ENCODE measurements at places on chromosomes 13 and 19.

DNA sequence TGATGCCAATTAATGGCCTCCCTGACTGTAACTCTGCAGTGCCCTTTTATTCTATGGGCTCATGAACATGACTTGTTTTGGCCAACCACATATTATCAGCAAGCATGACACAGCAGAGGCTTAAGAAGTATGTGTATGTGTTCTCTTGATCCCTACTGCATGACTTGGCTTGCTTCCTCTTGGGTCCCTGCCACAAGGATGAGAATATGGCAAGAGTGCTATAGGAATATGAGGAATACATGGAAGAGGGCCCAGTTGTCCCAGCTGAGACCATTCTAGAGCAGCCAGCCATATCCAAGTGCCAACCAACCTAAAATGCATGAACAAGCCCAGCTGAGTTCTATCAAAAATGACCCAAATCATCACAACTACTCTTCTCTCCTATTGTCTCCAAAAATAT lies 576.7 kb upstream of the PCDH9 start:
- no peak for DNase-seq

GRCh38 chr19:28960986-28961705 lies 251.8 kb downstream of the UQCRFS1 start:
- no peak for DNase-seq

DNA sequence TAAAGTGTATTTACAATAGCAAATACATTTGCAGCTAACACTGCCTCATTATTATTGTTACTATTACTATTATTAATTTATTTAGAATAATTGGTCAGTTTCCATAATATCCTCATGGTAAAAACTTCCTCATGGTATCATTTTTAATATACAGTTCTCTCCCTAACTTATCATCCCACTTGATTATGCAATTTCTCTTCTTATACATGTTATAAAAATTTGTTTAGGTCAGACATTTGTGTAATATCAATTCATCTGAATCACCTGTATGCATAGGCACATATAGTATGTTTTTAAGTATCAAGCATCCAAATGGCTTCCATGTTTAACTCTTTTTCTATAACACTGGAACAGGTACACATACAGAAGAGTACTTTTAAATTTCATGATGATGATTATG lies 210.8 kb upstream of the STARD13 start:
- DNase-seq, result no peak

GRCh38 chr19:32638625-32639024 lies 36.4 kb downstream of the ANKRD27 start:
- no peak for DNase-seq

DNA sequence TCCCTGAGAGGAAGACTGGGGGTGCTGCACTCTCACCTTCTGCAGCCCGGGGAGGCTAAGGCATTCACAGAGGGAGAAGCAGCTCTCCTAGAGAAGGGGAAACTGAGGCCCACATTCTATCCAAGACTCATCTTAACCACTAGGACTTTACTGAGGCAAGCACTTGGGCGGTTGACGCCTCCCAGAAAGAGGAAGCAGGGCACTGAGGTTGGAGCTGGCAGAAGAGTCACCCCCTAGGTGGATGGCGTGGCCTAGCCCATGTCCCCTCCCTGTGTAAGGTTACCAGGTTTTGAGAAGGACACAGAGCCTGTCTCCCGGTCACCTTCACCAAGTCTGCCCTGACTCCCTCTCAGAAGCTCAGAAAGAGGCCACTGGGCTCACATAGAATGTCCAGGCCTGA lies 2.7 kb downstream of the S1PR2 start:
- DNase-seq, result no peak

- no peak for DNase-seq
Measured at GRCh38 chr19:23800271-23800670, 41.6 kb upstream of the ZNF681 start.

GRCh38 chr13:107669391-107669993 lies 545.8 kb downstream of the LIG4 start:
- DNase-seq, result no peak

DNA sequence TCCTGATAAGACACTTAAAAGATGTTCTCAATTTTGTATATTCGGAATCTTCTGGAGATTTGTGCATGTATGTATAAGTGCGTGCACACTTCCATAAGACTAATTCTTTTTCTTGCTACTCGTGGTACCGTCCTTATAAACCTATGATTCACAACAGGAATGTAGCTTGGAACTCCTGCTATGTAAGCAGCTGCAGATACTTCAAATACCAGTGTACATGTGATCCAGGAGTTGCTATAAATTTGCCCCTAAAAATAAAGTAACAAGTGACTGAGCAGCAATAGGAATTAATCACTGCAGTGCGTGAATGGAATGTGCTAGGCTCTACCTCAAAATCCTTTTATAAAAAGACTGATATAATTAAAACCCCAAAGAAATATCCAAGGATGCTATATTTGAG lies 214.9 kb downstream of the KLF5 start:
- DNase-seq, result no peak

DNA sequence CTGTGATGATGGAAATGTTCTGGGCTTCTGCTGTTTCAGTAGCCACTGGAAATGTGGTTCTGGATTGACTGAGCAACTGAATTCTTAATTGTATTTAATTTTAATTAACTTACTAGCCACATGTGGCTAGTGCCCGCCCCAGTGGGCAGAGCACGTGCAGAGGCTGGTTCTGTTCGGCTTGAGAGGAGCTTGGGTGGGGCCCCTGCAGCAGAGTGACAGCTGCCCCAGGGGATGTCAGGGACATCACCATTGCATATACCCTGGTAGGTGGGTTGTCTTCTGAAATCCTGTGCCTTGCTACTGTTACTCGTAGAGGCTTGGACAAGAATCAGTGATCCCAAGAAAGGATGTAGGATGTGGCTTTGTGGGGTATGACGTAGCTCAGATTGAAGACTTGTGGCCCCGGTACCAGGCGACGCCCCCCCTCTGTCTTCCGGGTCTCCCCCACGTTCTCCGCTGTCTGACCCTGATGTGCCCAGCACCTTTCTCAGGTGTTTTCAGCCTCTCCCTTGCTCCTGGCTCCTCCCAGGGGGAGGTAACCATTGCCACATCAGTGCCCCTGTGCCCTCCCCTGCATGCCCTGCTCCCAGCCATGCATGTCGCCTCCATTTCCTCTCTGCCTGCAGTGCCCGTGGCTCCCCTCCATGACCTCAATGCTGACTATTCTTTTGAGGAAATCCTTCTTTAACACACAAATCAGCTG lies 102.6 kb upstream of the RNF113B start:
- DNase-seq, result no peak

GRCh38 chr13:46529216-46529919 lies 23.6 kb upstream of the LRCH1 start:
- no peak for DNase-seq

DNA sequence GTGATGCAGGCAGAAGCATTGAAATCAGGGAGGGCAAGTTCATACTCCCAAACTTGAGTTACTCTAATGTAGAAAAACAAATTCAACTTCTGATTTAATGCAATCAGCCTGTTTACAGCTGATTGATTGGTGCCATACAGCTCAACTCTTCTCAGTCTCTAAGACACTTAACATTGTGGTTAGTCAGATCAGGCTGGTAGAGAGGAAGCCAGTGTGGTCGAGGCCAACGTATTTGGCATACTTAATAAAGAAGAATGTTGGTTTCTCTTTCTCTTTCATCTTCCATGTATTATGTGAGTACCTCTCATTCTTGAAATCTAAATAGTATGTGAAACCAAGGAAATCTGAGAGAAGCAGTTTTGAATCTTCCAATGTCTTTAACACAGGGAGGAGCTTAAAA lies 255.0 kb upstream of the SLITRK1 start:
- DNase-seq, result no peak

GRCh38 chr13:112062571-112063570 lies 4.1 kb upstream of the SOX1 start:
- DNase-seq, result no peak

DNA sequence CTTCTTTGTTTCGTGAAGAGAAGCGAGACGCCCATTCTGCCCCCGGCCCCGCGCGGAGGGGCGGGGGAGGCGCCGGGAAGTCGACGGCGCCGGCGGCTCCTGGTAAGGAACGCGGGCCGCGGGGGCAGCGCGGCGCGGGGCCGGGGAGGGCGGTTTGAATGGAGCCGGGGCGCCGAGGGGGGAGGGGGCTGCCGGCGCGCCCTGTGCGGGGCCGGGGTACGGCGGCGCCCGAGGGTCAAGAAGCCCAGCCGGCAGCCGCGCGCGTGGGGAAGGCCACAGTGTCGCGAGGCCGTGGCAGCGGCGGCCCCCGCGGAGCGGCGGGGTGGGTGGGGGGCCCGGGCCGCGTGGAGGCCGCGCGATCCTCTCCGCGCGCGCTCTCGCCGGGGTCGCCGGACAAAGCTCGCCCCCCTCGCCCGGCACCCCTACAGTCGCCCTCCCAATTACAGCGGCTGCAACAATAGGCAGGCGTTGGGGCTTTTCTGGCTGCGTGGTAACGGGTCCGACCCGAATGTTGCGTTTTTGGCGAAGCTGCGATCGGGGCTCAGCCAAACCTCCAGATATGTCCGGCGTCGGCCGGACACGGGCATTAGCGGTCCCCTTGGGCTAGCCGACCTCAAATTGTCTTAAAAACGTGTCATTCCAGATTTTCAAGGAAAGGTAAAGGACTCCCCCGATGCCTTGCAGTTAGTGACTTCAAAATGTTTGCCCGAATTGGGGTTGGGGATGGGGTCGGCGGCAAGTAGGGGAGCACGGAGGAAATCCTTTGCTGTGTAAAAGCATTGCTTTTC lies 437 bp downstream of the SMARCA4 start:
- DNase-seq, result peak; percentile 34

DNA sequence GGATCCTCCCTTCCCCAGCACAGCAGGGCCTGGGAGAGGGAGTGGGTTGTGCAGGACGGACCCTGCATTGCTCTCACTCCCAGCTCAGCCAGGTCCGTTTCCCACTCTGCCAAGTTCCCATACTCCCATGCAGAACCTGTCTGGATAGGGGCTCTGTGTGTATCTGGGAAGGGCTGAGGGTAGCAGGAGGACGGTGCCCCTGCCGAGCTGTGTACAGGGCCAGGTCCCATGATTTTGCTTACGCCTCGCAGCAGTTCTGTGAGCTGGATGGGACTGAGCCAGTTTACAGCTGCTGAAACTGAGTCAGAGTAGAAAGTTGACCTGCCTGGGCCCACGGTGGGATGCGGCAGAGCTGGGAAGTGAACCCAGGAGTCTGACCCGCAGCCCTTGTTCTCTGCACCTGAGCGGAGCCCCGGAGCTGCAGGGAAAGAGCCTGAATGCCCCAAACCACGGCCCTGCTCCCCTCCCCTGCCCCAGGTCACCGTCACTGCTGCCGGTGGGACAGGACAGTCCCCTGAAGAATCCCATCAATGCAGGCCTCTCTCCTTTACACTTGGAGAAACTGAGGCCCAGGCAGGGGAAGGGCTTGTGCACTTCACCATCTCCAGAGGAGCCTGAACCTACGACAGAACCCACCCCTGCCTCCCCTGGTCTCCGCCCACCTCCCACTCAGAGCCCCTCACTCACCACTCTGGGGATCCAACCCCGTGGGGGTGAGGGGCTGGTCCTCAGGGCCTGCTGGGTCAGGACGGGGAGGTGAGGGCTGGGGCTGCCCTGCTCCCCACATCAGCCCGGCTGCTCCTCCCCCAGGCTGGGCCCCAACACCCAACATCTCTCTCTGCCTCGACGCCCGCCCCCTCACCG lies 3.5 kb downstream of the LILRB5 start:
- DNase-seq, result no peak

- no peak for DNase-seq
Measured at GRCh38 chr13:73717632-73718031, 416.6 kb downstream of the KLF12 start.

GRCh38 chr13:24671386-24672113 lies 8.7 kb upstream of the ATP12A start:
- no peak for DNase-seq

- peak; percentile 66 for DNase-seq
Measured at GRCh38 chr13:44575741-44576350, at the start of gene TSC22D1. TSC22D1 (minus strand) TSS chr13:44576330; CDS start chr13:44576074, 256 bp downstream.

GRCh38 chr19:1081301-1082164 lies 13.6 kb downstream of the POLR2E start:
- DNase-seq, result no peak

GRCh38 chr13:67619351-67619994 lies 389.3 kb upstream of the PCDH9 start:
- no peak for DNase-seq

GRCh38 chr13:50449465-50449864 lies 394.0 kb downstream of the DLEU7 start:
- no peak for DNase-seq

All from caudate nucleus (tissue), 63 donors.